PC-9 (cell line): ENCODE measurements at places on chromosomes 2 and 18. TPM values are rescaled to one million over a fixed set of nuclear protein-coding genes. Genes with fewer than 3 reads are reported as not detected.
A peak's percentile ranks its signal among the peaks of the same experiment; 100 is the strongest.

DNA sequence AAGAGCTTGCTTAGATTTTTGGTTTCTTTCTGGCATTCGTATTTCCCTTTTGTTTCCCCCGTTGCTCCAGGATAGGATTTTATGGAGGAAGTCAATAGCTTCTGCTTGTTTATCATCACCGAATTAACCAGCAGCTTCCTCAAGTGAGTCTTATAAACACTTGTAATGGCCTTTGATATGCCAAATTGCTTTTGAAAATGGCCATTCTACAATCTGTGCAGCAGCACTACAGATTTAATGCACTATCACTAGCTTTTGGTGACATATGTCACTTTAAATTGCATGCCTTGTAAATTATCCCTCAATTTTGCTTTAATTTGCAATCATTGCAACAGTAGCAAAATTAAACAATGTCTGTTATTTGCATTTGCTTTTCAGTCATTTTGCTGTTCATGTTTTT is 774.7 kb downstream of the METTL4 start:
- H3K27ac ChIP-seq: no peak overlapping the region
- H3K27me3 ChIP-seq: no peaks in the 10 kb centered on the region
- H3K4me1 ChIP-seq: no peaks in the 10 kb centered on the region
- DNase-seq: no peak
- no peak overlapping the region for H3K4me3 ChIP-seq

KDM3A gene
- total RNA-seq: 31.8 and 39.3 TPM in 2 replicates

DNA sequence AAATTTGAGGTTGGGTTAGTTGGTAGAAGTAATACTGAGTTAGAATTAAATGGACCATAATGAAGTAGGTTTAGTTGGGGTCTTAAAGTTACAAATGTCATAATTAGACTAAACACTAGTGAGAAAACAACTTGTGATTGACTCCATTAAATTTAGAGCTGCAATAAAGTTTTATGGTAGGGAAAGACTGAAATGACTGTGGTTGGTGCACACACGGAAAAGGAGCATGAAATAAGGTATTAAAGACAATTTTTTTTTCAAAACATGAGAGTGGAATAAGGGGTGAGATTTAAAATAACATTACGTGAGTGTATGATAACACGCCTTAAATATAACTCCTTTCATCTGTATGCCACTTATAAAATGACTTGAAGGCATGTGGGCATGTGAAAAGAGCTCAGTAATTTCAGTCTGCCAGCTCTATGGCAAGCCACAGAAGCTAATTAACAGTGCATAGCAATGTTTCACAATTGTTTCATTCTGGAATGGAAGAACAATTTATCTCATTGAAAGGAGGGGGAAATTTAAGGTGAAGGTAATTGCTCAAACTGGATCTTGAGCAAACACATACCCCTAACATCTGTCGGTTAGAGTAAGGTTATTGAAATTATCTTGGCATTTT is 1.4 kb downstream of the FRZB start:
- H3K27ac ChIP-seq: no peak overlapping the region
- DNase-seq: no peak
- no peaks in the 10 kb centered on the region for H3K36me3 ChIP-seq
- no peaks in the 10 kb centered on the region for H3K4me1 ChIP-seq

- no peaks in the 10 kb centered on the region for H3K36me3 ChIP-seq
- no peak for DNase-seq
- no peaks in the 10 kb centered on the region for H3K27me3 ChIP-seq
- peaks cover 34% of the 10 kb centered on the region for H3K4me1 ChIP-seq
- H3K27ac ChIP-seq: no peak overlapping the region
- H3K4me3 ChIP-seq: no peak overlapping the region
These were observed 107.3 kb upstream of the TLK1 start for GRCh38 chr2:171267855-171268629.

DNA sequence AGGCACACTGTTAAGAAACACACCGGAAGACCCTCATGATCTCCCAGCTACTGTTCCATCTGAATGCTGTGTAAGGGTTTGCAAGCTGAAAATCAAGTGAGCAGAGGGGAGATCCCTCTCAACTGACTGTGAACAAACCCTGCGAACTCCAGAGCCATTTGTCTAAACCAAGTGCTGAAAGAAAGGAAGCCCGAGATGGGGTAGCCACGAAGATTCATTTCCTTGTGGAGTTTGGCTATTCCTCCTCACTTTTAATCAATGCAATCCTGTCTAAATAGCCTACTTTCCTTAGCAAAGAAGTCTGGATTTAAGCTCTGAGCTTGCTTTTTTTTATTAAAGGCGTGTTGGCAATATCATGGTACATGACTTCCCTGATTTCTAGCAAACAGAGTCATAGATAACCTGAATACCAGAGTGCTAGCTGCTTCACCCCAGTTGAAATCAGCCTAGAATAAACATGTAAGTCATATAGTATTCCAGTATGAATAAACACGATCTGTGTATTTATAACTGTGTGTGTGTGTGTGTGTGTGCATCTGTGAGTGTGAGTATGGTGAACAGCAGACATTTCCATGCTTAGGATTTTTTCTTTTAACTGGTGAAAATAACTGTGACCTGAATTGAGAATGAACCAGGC is 365.2 kb downstream of the ZNF521 start:
- no peak overlapping the region for H3K27ac ChIP-seq
- peaks cover 3% of the 10 kb centered on the region; the same call in 1 of the 2 replicates for H3K27me3 ChIP-seq
- H3K4me3 ChIP-seq: no peak overlapping the region
- H3K36me3 ChIP-seq: no peaks in the 10 kb centered on the region

DNA sequence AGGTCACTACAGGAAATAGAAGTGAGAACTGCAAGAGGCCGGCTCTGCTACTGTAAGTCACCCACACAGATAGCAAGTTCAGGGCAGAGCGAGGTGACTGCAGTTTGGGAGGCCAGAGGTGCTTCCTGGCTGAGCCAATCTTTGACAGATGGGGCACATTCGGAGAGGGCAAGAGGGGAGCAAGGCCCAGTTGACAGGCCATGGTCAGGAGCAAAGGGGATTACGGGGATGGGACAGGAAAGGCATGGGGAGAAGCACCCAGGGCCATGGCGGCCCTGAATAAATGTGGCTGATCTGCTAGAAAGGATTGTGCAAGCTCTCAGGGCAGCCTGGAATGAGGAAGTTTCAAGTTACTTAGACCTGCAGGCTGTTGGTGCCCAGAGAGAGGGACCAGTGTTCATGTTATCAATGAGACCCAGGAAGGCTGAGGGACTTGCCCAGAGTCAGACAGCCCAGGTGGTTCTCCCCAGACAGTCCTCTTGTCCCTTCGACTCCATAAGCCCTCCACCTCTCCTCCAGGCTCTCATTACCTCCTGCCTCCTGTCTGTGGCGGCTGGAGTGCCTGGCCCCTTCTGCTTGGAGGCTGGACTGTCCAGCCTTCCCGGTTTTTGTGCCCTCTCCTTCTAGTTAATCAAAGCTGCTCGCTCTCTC is 123.3 kb downstream of the CTIF start:
- peak overlapping the region; percentile 69 for H3K27ac ChIP-seq
- peak; percentile 54 for DNase-seq
- H3K36me3 ChIP-seq: peaks cover 5% of the 10 kb centered on the region; the same call in 1 of the 2 replicates
- H3K4me1 ChIP-seq: peaks cover 34% of the 10 kb centered on the region

DNA sequence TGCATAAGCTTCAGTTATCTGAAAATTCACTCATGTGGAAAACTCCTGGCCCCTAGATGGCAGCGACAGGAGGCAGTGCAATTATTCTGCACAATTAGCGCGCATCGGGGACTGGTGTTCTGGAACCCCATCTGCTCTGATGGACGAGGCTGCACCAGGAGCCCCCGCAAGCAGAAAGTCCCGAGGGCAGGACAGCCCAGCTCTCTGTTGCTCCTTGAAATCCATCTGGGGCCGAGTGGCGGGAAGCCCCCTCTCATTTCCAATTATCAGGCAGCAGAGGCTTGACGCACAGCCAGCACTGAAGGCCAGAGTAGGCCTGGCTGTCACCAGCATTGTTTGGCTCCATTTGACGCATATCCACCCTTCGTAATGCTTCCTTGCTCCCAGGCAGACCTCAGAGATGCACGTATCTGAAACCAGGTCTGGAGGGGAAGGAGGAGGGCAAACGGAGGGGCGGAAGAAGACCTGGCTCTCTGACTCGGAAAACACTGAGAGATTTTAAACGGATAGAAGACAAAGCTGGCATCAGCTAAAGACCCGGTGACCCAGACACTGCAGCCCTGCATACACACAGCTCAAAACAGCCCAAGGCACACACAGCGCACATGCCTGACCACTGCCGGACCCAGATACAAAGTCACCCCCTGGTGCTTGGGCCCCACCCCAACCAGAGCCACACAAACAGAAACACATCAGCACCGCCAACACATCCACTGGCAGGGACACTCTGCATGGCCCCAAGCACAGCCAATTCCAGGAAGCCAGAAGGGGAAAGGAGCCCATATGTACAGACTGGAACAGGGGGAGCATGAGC is 69.8 kb downstream of the TNS1 start:
- H3K27ac ChIP-seq: no peak overlapping the region
- H3K27me3 ChIP-seq: no peaks in the 10 kb centered on the region
- no peak for DNase-seq
- H3K4me1 ChIP-seq: no peaks in the 10 kb centered on the region
- H3K36me3 ChIP-seq: no peaks in the 10 kb centered on the region
- no peak overlapping the region for H3K4me3 ChIP-seq

DNA sequence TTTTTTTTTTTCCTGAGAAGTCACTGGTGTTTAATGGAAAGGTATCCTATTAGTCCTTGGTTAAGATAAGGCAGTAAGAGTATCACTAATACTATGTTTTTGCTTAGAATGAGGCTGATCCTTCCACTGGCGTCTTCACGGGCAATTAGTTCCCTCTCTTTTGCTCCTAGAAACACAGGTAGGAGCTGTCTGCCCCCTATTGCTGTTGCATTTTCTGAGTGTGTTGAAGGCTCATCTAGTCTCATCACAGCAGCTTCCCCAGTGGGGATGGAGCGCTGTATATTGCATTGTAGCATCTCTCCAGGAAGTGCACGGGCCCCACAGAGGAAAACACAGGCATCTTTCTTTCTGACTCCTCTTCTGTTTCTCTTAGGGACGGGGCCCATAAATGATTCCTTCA is 145.0 kb downstream of the NAPG start:
- no peaks in the 10 kb centered on the region for H3K4me1 ChIP-seq
- H3K4me3 ChIP-seq: no peak overlapping the region
- H3K36me3 ChIP-seq: no peaks in the 10 kb centered on the region

- H3K4me3 ChIP-seq: peak overlapping the region; percentile 95
- peak overlapping the region; percentile 61 for H3K27ac ChIP-seq
- H3K36me3 ChIP-seq: peaks cover 17% of the 10 kb centered on the region; the same call in 1 of the 2 replicates
- H3K27me3 ChIP-seq: no peaks in the 10 kb centered on the region
These were observed 1.0 kb downstream of the IRS1 start for GRCh38 chr2:226798422-226799210.

DNA sequence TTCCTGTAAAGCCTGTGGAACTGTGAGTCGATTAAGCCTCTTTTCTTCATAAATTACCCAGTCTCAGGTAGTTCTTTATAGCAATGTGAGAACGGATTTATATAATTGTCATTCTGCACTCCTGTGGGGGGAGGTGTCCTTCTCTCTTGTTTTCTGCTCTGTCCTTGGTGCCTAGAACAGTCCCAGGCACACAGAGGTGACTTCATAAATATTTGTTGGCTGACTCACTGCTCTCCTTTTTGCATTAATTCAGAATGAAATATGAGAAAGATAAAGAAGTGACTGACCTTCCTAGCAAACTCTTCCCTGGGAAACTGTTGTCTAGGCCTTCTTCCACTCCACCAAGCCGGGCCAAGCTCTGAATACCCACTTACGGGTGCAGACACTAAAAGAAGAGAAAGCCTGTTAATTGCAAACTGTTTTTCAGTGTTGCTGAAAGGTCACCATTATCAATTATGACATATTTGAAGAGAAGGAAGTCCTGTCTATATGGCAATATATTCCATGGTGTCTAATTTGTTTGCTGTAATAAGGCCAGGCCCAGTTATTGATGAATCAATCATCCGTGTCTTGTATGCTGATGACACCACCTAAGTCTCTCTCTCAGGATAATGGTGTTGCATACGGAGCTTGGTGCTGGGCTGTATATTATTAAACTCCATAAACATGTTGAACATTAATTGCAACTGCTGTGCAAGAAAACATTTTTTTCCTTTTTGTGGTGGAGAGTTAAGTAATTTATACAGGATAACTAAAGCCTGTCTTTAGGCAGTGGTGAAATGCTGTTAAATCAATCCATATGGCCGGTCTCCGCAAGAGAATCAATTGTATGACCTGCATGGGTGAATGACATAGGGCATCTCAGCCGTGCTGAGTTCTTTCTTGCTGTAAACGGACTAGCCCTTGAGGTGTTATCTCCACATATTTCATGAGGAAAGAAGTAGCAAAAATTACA is 567.5 kb downstream of the SLC4A3 start:
- H3K27me3 ChIP-seq: no peaks in the 10 kb centered on the region
- H3K4me3 ChIP-seq: no peak overlapping the region
- H3K4me1 ChIP-seq: peaks cover 26% of the 10 kb centered on the region

- no peaks in the 10 kb centered on the region for H3K36me3 ChIP-seq
- no peak for DNase-seq
- no peaks in the 10 kb centered on the region for H3K27me3 ChIP-seq
- H3K4me1 ChIP-seq: peaks cover 7% of the 10 kb centered on the region; the same call in 1 of the 2 replicates
- H3K27ac ChIP-seq: no peak overlapping the region
These were observed 2.0 kb upstream of the ZC3H6 start for GRCh38 chr2:112273349-112273748.

DNA sequence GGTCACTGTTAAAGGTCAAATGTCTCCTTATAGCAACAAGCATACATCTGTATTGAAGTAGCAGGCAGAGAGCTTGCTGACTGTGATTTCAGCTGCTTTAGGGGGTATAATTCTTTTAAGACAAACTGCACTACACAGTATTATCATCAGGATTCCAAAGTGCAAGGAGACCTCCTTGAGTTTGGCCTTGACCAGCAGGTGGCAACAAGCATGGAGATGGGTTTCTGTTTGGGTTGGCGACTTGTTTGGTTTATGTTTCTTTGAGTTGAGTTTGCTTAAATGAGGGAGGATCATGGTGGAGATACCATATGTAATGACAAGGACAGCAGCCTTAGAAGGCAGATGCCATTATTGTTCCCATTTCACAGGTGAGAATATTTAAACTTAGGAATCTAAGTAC is 681.0 kb upstream of the ID2 start:
- H3K36me3 ChIP-seq: no peaks in the 10 kb centered on the region
- no peak overlapping the region for H3K27ac ChIP-seq
- no peaks in the 10 kb centered on the region for H3K4me1 ChIP-seq
- DNase-seq: no peak
- H3K27me3 ChIP-seq: peaks cover 19% of the 10 kb centered on the region

UGT1A3 gene
- 60.3 and 67.1 TPM in 2 replicates for total RNA-seq

DNA sequence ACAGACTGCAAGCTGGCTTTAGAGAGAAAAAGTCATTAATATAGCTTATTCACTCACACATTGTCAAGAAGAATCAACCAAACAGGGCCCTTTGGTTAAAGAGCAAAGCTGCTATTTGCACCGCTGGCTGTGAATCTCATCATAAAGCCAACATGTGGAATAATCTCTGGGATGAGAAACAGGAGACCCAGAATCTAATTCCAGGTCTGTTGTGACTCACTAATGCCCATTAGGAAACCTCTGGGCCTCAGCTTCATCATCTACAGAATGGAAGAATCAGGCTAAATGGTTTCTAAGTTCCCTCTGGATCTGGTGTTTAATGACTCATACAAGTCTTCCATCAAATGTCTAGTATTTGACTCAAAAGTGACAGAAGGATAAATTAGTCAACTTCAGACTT is 591.7 kb upstream of the DDX18 start:
- no peaks in the 10 kb centered on the region for H3K36me3 ChIP-seq
- no peak for DNase-seq
- peaks cover 37% of the 10 kb centered on the region for H3K27me3 ChIP-seq
- no peak overlapping the region for H3K4me3 ChIP-seq

- no peaks in the 10 kb centered on the region for H3K36me3 ChIP-seq
- peak overlapping the region; percentile 40 for H3K27ac ChIP-seq
- H3K27me3 ChIP-seq: no peaks in the 10 kb centered on the region
- peak overlapping the region; percentile 3; the same call in 1 of the 2 replicates for H3K4me3 ChIP-seq
- no peak for DNase-seq
These were observed 76.3 kb downstream of the CLHC1 start for GRCh38 chr2:55155764-55156281.

CFLAR gene
- 75.4 and 99.1 TPM in 2 replicates for total RNA-seq
